Lower lobe of right lung (tissue), 2 donors: ENCODE measurements at places on chromosomes 11 and 22. TPM values are rescaled to one million over a fixed set of nuclear protein-coding genes. Genes with fewer than 3 reads are reported as not detected.
A peak's percentile ranks its signal among the peaks of the same experiment; 100 is the strongest.

Gene PTPRJ
- 40.0 TPM for total RNA-seq

Gene TSSK2
- total RNA-seq, result not detected

Gene SCGB1D2
- total RNA-seq, result not detected

Gene CDKN1C
- 39.5 TPM for total RNA-seq

Gene ZDHHC8
- total RNA-seq, result 77.2 TPM

Gene PARVG
- 96.2 TPM for total RNA-seq

Gene TPBGL
- total RNA-seq, result 0.47 TPM

Gene MMP8
- total RNA-seq, result 0.44 TPM

- no peak for DNase-seq
These were observed 2.0 kb upstream of the CLDN5 start for GRCh38 chr22:19526076-19526701.

DNA sequence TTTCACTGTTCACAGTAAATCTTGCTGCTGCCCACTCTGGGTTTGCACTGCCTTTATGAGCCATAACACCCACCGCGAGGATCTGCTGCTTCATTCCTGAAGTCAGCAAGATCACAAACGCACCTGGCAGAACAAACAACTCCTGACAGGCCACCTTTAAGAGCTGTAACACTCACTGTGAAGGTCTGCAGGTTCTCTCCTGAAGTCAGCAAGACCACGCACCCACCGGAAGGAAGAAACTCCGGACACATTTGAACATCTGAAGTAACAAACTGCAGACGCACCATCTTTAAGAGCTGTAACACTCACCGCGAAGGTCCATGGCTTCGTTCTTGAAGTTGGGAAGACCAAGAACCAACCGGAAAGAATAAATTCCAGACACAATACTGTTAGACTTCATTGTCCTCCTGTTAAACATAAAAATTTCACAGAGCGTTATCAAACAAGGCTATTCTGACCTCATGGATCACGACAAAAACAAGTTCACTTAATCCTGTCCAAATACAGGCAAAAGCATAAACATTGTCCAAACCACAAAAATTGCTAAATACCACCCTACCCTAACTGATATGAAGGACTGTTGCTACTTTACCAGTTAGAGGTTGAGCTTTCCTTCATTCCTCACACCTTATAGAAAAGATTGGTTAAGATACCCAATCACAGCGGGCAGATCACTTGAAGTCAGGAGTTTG lies 3.0 kb upstream of the CCDC117 start:
- peak; percentile 17 for DNase-seq

GRCh38 chr11:16814410-16815046 lies 76.1 kb downstream of the C11orf58 start:
- DNase-seq, result peak; percentile 50

GRCh38 chr11:110431674-110432073 lies 1.9 kb downstream of the FDX1 start:
- DNase-seq, result no peak

- no peak for DNase-seq
These were observed 4.0 kb downstream of the TCP11L1 start for GRCh38 chr11:33043221-33043830.

DNA sequence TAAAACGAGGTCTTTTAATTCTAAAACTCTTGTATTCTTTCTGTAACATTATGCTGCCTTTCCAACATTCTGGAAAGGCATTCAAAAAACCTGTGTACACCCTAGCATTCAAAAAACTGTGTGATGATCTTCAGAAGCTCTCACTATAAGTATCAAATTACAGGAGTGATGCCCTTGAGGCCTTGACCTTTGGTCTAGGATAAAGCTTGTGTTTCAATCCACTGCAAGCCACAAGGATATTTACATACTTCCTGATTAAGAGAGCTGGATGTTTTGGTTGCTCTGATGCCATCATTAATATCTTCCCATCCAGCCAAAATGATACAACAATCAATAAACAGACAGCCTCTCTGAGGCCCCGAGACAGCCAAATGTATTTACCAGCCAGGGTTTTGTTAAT lies 11.9 kb downstream of the CLPB start:
- no peak for DNase-seq

DNA sequence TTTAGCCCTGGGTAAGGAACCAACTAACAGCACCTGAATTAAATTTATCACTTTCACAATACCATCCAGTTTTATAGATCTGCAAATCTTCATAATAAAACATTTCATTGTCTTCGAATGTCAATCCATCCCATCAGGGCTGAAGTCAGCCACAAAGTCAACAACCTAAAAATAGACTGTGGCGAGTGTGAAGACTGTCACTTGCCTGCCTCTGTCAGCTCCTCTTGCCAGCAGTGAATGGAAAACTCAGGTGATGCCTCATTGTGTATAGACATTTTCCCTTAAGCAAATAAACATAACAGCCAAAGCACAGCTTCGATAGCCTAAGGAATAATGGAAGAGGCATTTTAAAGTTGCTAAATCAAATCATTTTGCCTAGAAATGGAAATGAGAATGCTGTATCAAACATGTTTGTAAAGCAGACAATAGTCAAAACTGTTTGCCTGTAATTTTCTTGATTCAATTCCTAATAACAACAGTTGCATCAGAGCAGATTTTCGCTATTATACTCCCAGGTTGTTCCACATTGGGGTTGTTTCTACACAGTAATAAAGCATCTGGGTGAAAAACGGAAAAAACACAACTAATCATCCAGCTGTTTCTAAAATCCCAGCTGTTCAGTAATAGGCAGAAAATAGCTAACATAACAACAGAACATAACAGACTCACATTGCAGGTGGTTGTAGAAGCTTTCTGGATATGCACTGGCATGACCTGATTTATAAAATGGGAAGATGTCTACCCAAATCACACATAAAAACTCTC lies 15.7 kb downstream of the KCNA4 start:
- no peak for DNase-seq

DNA sequence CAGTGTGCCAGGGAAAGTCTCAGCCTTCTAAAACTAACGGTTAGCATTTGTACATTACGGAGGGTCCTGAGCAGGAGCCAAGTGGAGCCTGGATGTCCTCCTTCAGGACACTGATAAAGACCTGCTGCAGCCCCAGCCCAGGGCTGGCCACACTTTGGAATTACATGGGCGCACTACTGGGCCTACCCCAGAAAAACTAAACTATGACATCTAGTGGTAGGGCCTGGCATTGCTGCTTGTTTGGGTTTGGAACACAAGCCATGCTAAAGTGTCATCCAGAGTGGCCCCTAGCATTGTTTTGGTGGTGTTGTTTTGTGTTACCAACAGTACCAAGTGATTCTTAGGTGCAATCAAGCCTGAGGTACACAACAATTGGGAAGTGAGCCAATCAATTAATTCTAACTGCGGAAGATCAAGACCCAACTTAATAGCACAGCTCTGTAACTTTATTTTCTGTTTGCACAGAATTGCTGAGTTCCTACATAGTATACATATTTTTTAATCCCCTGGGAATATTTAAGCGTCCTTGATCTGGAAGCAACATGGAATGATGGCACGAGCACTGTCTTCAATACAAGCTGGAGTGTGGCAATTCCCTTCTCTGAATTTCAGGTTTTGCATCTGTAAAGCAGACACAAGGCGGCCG lies 340.7 kb downstream of the LARGE1 start:
- no peak for DNase-seq

- DNase-seq, result no peak
These were observed 13.5 kb downstream of the TMA7B start for GRCh38 chr22:39973656-39974055.

DNA sequence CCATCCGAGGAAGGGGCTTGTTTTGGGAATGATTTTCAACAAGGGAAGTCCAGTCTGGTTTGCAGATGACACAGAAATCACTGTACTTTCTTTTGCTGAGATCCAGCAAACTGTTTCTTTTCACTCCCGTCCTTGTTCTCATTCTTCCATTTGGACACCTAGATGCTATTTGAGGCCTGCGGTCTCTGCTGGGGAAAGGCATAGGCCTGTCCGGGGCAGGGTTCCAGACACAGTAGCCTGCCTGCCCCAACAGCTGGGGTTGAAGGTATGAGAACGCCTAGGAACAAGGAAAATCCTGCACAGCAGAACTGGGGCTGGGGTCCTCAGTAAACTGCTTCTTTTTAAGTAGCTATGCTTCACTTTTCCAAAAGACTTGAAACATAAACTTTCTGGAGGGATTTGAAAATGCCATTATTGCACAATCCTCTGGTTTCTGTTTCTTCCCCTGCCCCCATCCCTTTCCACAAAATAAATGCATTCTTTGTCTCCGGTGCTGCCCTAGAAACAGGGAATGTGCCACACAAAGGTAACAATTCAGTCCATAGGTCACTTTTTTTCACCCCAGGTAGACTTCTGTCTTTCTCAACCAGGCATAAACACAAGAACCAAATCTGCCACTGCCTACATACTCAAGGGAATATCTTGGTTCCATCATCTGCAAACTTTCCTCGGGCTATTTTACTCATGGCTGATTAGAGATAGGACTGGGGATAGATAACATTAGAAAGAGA lies 174.8 kb upstream of the MTMR2 start:
- DNase-seq, result no peak

- DNase-seq, result no peak
These were observed 59.1 kb downstream of the NUP98 start for GRCh38 chr11:3738241-3738640.

DNA sequence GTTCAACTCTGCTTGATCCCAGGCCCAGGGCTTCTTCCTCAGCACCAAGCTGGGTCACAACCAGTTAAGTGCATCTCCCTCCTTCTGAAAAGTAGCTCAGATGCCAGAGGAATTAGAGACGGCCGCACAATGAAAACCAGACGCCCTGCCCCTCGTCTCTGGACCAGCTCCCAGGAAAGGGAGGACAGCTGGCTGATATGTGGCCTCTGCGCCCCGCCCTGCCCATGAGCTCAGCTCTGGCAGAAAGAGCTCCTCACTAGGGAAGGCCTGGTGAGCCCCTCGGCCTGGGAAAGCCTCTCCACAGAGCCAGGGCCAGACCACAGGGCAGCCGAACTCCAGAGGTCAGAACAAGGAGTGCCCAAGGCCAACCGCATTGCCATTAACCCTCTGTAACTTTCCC lies 18.1 kb upstream of the SCGB1A1 start:
- DNase-seq, result peak; percentile 67

DNA sequence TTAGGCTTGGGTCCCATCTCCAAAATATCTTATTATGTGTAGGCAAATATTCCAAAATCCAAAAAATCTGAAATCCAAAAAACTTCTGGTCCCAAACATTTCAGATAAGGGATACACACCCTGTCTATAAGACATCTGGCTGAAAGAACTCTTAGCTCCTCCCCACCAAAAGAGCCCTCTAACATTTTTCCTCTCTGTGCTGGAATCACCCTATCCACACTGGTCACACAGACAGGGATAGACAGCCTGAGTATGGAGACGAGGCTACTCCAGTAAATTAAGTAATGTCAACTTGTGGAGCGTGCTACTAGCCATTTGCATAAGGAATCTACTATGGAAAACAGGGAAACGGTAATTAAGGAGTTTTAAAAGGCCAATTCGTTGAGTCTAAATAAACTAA lies 24.9 kb downstream of the ATP6V1E1 start:
- no peak for DNase-seq

DNA sequence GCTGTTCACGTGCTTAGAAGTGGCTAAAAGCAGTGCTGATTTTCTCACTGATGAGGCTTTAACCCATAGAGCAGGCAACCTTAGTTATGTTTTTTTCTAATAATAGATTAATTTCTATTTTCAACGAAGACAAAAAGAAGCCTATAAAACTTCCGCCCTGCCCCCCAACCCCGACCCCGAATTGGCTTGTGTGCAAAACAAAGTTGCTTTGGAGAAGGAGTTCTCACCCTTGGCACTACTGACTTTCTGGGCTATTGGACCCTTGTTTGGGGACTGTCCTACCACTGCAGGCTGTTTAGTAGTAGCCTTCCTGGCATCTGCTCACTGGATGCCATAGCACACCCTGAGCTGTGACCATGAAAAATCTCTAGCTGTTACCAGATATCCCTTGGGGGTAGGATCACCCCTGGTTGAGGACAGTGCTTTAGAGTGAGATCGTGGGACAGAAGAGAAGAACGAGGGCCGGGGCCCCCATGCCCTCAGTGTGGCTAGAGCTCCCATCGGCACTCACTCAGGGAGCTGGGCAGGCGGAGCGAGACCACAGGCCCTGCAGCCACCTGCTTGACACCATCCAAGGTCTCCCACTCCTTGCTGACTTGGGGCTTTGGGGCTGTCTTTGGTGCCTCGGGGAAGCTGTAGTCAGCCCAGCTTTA lies 16.9 kb downstream of the SLC37A2 start:
- DNase-seq, result peak; percentile 37

- DNase-seq, result no peak
These were observed 15.9 kb upstream of the NFRKB start for GRCh38 chr11:129911298-129911697.

DNA sequence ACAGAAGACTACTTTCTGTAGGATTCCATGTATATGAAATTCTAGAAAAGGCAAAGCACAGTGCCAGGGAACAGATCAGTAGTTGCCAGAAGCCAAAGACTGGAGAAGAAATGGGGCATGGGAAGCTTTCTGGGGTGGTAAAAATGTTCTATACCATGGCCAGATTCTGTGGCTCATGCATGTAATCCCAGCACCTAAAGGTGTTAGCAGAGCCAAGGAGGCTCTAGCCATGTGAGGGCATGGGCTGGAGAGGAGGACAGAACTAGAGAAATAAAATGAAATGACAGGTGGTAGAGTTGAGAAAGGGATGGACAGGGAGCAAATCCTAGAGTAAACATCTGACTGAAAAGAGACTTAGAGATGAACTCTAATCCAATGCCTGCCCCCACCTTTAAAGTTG lies 26.9 kb upstream of the HMGXB4 start:
- DNase-seq, result no peak

GRCh38 chr11:103024086-103024485 lies 67.9 kb downstream of the DCUN1D5 start:
- no peak for DNase-seq

DNA sequence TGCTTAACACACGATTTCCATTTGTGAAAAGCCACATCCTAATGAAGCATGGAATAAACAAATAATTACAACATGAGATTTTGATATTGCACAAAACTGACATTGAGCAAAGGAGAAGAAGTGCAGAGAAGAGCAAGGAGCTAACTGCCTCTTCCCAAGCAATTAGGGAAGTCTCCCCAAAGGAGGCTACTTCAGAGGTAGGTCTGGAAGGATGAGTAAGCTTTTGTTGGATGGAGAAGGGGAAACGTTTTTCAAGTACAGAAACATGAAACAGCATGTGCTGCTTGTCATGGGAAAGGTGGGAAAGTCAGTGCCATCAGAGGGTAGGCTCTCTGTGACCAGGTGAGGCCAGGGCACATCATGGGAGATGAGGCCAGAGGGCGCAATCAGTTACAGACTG lies 132.2 kb upstream of the SESN3 start:
- DNase-seq, result no peak

GRCh38 chr11:101456812-101457211 lies 127.0 kb downstream of the TRPC6 start:
- no peak for DNase-seq
